ENCODE measurements at places on chromosomes 6 and 20. TPM values are rescaled to one million over a fixed set of nuclear protein-coding genes. Genes with fewer than 3 reads are reported as not detected.

- DNase-seq, result no peak
Observed at GRCh38 chr6:140281236-140281635, 906.8 kb upstream of the CITED2 start.

Gene MRPL2
- total RNA-seq, result 49.9 TPM

- no peak for DNase-seq
Observed at GRCh38 chr20:47487175-47487917, 14.3 kb upstream of the NCOA3 start.

GRCh38 chr6:112289038-112289566 is 34.7 kb upstream of the LAMA4 start:
- DNase-seq, result no peak

DNA sequence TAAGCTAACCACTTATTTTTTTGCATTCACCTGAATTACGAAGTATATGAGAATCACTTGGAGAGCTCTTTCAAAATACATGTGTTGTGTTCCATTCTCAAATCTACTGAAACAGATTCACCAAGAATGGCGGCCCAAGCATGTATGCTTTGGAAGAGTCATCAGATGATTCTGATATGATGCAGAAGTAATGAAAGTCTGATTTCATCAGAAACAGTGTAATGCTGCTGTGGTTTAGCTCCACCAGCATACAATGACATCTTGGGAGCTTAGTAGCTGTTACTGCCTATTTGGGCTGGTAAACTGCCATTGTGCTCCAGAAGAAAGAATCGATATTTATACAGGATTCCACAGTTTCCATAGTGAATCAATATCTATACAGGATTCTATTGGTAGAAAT is 52.9 kb downstream of the UBR2 start:
- no peak for DNase-seq

Gene TRAPPC3L
- total RNA-seq, result not detected

- no peak for DNase-seq
Observed at GRCh38 chr6:40588070-40588384, 863 bp upstream of the LRFN2 start.

DNA sequence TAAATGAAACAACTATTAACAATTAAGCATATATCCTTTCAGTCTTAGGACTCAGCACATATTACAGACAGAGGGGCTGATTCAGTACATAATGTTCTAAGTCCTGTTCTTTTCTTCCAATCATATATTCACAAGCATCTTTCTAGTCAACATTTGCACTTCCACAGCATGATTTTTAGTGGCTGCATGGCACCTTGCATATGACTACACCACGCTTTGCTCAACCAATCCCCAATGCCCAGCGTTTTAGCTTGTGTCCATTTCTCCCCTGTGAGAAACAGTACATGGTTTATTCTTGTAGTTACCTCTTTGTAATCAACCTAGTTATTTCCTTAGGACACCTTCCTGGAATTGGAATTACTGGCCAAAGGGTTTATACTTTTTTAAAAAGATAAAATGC is 33.2 kb downstream of the AAR2 start:
- no peak for DNase-seq

Gene CFAP61
- total RNA-seq, result 39.3 TPM

GRCh38 chr20:51327251-51327841 is 215.2 kb downstream of the NFATC2 start:
- DNase-seq, result no peak

Gene MED23
- total RNA-seq, result 22.9 TPM

Gene SLC12A5
- total RNA-seq, result 0.74 TPM

DNA sequence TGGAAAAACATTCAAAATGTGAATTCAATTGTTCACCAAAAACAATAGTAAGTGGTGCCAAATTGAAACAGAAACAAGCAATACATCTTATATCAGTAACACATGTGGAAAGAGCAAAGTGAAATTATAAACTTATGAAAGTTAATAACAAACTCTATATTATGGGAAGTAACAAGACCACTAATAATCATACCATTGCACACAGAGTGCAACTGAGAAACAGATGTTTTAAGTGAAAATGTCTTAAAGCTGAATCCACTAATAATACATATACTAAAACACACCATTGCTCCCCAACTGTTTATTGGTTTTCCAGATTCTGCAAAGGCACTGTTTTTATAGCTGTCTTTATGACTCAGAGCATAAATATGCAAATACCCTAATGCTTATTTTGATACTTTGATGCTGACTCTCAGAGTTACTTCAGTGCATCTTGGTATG is 292.3 kb downstream of the RFPL4B start:
- DNase-seq, result no peak

Gene ASIP
- total RNA-seq, result not detected

Gene GTSF1L
- not detected for total RNA-seq

Gene CLPSL2
- not detected for total RNA-seq

DNA sequence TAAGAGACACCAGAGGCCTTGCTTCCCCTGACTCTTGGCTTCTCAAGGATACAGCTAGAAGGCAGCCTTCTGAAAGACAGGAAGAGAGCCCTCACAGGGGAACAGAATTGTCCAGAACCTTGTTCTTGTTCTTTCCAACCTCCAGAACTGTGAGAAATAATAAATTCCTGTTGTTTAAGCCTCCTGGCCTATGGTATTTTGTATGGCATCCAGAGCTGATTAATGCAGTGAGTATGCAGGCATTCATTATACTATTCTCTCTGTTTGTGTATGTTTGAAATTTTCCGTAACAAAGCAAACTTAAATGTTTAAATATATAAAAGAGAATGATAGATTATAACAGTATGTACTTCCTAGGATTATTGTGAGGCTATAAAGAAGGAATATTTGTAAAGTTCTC is 903.4 kb upstream of the FLRT3 start:
- no peak for DNase-seq

GRCh38 chr6:11362564-11362963 is 130.1 kb upstream of the NEDD9 start:
- no peak for DNase-seq

GRCh38 chr6:20763296-20763695 is 229.0 kb downstream of the CDKAL1 start:
- DNase-seq, result no peak

GRCh38 chr6:104639668-104640067 is 220.1 kb downstream of the HACE1 start:
- no peak for DNase-seq

Data from SK-MEL-5 (cell line).